ENCODE measurements at places on chromosomes 6 and 20.

DNA sequence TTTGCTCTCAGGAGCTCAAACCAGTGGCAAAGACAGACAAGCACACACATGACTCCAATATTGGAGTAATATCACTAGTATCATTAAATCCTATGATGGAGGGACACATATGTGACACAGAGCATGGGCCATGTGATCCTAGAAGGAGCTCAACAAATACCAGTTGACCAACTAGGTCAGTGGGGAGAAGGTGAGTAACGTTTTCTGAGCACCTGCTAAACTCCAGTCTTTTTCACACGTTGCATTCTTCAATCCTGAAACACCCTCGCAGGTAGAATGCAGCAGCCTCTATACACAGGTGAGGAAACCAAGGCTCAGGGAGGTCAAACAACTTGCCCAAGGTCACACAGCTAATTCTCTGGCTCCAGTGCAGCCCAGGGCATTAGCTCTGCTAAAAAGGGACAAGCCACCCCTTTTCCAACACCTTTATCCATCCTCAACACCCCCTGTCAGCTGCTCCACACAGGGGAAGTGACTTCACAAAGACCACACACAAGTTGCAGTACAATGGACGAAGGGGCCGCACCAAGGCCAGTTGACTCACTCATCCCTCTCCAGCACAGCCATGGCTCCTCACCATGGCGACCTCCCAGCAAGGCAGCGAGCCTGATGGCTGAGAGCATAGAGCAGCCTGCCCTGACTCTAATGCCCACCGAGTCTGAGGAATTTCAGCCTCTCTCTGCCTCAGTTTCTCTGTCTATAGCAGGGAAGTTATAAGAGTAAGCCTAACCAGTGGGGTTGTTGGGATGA lies 4.4 kb downstream of the CAPN11 start:
- DNase-seq = no peak

DNA sequence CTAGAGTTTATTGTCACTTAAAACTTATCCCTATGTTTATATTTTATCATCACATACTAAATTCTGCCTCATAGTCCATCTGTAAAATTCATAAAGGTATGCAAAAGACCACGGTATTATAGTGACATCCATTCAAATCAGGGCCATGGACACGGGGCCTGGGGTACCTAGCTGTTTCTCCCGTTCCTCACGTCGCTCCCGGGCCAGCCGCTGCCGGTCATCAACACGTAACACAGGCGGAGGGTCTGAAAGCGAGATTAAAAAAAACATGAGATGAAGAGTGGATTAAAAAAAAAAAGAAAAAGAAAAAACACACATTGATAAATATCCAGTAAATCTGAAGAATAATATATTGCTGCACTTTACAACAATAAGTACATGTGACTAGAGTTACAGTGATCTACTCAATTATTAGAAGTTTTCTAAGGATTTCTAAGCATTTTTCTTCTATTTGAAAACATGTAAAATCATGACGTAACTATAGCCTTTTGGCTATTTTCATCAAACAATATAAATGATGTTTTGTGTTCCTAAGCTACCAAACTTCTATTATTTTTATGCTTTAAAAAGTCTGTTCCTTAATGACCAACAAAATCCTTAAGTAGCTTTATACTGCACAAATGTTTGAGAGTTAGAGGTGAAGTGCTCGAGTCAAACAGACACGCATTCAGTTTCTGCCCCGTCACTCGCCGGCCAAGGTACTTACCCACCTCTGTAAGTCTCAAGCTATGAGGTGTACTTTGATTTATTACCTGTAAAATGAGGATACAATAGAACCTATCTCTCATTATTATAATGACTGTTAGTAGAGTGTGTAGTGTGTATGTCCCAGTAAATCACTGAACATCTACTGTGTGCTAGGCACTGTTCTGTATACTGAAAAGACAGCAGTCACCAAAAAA lies 122.1 kb upstream of the BCLAF1 start:
- DNase-seq = no peak

DNA sequence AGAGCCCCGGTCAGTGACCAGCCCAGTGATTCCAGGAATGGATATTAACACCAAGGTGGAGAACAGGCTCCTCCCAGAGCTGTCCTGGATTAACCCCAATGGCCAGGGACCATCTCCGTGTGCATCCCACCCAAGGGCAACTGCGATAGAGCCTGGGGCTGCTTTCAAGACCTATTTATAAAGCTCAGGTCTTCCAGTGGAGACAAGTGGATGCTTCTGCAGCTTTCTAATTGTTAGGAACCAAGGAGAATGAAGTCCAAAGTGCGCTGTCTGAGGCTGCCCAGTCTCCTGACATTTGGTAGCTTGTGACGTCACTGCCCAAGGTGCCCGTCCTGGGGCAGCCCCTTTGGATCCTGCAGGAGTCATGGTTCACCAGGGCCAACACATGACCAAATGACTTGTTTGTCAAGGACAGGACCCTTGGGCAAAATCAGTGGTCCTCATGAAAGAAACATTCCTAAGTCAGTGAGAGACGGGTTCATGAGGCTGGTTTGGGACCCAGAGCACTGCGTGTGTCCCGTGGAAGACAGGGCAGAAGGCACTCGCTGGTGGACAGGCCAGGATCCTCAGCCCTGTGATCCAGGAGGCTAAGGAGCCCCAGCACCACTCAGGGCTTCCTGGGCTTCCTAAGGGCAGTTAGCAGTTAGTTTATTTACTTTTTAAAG lies 174.9 kb downstream of the ANKRD60 start:
- no peak for DNase-seq

- DNase-seq = no peak
These were observed 185.9 kb downstream of the BTBD9 start for GRCh38 chr6:38453861-38454260.

- DNase-seq = no peak
These were observed 58.2 kb upstream of the SYNDIG1 start for GRCh38 chr20:24411003-24411833.

GRCh38 chr20:38764567-38765318 lies 16.5 kb downstream of the ACTR5 start:
- peak; percentile 19 for DNase-seq

- DNase-seq = no peak
These were observed 20.6 kb downstream of the EDN3 start for GRCh38 chr20:59320854-59321647.

DNA sequence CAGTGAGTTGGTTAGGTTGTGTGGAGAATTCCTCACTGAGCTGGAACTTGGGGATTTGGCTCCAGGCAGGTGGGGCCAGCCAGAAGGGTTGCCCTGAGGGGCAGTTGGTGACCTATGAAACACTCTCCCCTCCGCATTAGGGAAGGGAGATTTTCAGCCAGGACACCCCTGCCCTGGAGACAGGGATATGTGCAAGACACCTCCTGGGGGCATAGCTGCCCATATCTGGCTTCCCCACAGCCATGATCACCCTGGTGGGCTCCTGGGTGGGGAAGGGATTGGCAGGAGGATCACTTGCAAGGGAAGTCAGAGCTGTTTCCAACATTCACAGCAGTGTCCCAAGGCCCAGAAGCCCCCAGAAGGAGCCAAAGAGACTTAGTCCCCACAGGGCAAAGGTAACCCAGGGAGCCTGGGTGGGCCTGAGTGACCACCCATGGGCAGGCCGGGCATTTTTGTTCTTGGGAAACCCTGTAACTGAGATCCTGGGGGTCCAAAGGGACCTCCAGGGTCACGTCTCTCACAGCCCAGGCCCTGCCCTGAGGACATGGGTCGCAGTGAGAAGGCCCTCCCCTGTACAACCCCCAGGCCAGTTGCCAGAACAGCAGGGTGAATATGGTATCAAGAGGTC lies 145.8 kb downstream of the MRPL14 start:
- DNase-seq = no peak

DNA sequence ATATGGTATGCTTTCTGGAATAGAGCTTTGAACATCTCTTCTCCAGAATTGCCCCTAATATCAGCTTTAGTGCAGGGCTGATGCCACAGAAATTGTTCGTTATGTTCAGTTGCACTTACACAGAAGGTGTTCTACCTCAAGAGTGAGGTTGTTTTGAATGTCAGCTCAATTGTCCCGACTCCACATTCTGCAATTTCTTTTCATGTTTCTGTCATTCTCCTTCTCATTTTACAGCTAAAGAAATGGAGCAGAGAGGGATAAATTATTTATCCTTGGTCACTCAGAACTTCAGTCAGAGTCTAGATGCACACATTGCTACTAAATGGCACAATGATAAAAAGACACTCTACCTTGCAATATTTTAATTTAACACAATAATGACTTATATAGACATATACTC lies 137.0 kb upstream of the CCN2 start:
- no peak for DNase-seq

- DNase-seq = peak; percentile 19
These were observed 68.8 kb downstream of the CDS2 start for GRCh38 chr20:5195655-5196054.

- DNase-seq = no peak
These were observed 15.2 kb downstream of the FAM210B start for GRCh38 chr20:56373942-56374341.

- DNase-seq = no peak
These were observed 993.8 kb upstream of the MAP3K7 start for GRCh38 chr6:91580635-91581034.

- DNase-seq = no peak
These were observed 853 bp downstream of the WFDC8 start for GRCh38 chr20:45578231-45578630.

DNA sequence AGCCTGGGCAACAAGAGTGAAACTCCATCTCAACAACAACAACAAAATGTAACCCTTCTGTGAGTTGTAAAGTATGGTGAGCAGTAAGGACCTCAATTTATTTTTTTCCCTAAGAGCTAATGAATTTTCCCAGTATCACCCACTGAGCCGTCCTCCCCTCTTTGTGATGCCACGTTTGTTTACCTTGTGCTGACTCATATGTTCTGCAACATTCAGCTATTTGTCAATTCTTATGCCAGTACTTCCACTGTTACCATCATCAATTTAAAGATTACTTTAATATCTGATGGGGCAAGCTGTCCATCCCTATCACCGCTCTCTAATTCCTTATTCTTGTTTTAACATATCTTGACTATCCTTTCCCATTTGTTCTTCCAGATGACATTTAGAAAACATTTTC lies 37.5 kb downstream of the MAK start:
- no peak for DNase-seq

- DNase-seq = no peak
These were observed 127.4 kb downstream of the BCAS1 start for GRCh38 chr20:53942973-53943372.

GRCh38 chr6:17391976-17392375 lies 1.4 kb upstream of the CAP2 start:
- DNase-seq = no peak

DNA sequence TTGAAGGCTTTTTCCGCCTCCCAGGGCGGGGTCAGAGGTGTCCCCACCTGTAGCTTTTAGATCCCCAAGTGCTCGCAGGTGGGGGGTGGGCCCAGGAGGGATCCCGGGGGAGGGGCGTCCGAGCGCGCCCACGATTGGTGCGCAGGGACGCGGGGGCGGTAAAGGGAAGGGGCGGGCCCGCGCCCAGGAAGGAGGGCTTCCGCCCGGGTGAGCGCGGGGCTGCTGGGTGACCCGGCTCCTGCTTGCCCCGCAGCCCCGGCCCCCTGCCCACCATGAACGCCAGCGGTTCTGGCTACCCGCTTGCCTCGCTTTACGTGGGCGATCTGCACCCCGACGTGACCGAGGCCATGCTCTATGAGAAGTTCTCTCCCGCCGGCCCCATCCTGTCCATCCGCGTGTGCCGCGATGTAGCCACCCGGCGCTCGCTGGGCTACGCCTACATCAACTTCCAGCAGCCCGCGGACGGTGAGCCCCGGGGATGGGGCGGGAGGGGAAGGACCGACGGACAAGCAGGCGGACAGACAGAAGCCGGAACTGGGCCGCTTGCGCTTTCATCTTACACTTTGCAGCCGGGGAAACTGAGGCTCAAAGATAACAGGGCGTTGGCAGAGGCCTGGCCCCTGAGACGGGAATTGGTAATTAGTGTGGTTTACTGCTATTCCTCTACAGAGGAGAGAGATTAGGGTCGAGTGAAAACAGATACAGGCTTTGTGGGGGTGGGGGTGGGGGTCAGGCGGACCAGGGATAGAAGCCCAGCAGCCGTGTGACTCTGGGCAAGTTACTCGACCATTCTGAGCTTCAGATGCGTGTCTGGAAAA lies at the start of gene PABPC1L:
Gene PABPC1L (plus strand): TSS at position 189 of the 818 bp plus-strand sequence. CDS start 84 bp downstream, at position 273.
- no peak for DNase-seq

DNA sequence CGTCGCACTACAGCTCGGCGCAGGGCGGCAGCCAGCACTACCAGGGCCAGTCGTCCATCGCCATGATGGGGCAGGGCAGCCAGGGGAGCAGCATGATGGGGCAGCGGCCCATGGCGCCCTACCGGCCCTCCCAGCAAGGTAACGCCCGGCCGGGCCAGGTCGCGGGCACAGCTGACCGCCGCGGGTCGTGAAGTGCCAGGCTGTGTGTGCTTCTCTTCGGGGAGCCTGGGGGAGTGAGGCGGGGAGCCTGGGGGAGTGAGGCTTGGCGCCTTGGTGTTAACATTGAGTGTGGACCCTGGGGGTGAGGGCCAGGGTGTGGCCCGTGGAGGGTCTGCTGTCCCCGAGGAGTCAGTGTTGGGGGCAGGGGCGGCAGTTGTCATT lies 19.4 kb upstream of the MTG2 start:
- no peak for DNase-seq

GRCh38 chr20:38181207-38181801 lies 16.2 kb upstream of the TGM2 start:
- no peak for DNase-seq

DNA sequence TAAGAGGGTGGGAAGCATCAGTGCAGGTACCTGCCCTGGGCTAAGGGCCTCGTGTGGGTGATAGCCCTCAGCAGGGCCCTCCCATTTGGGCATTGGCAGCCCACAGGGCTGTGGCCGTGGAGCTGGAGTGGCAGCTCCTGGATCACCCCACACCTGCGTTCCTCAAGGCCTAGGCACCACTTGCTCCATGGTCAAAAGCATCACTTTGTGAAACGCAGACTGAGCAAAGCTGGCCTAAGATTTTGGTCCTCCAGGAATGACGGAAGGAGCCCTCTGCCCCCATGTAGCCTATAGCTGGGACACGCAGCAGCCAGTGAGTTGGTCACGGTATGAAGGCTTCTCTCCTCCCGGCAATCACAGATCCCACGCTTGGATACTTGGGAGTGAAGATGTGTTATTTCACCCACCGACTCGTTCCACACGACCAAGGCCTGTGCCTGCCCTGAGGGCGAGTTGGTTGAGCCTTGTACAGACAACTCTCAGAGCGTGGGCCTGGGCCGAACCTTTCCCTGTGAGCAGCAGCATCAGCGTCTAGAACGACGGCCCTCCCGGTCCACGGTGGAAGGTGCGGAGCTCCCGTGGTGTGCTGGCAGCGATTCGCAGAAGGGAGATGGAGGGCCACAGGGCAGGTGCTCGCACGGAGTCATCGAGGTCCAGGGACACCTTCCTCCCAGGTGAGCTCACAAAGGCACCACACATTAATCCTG lies 39.7 kb downstream of the THBS2 start:
- no peak for DNase-seq

GRCh38 chr20:492159-492558 lies 29.8 kb upstream of the TBC1D20 start:
- DNase-seq = no peak

DNA sequence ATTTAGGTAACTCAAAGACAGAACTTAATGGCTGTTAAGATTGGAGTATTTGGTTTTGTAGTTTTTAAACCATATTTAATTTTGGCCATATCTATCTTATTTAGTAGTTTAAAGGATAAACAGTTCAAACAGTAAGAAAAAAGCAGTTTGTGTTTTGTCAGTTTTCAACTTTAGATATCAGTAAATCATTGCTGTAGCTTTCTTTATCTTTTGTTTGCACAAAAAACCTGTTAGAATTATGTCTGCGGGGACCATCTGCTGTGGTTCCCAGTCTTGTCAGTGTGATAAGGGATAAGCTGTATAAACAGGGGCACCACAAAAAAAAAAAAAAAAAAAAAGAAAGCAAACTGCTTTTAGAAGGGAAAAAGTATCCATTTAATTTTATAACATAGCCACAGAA lies 40.9 kb downstream of the CDKAL1 start:
- no peak for DNase-seq

- DNase-seq = no peak
These were observed 63.0 kb upstream of the EYA2 start for GRCh38 chr20:46831633-46832011.

Data from gastrocnemius medialis (tissue), 4 donors.